ENCODE measurements at places on chromosomes 5 and 9.

GRCh38 chr5:2006193-2006970 lies 123.7 kb upstream of the IRX4 start:
- no peak for DNase-seq

DNA sequence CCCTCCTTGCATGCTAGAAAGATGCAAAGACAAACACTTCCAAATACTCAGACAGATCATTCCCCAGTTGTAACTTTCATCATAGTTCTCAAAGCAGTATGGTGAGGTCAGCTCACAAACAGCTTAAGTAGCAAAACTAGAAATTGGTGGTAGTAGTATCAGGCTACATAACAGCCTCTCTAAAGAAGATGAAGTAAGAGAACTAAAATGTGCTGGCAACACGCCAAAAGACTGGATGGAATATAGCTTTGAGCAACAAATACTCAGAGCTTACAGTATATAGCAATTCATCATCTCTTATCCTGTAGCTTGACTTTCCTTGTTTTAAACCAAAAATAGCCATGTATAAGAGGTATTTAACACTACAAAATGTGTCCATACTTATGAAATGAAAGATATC lies 7.5 kb downstream of the PFDN1 start:
- DNase-seq, result peak; percentile 25

DNA sequence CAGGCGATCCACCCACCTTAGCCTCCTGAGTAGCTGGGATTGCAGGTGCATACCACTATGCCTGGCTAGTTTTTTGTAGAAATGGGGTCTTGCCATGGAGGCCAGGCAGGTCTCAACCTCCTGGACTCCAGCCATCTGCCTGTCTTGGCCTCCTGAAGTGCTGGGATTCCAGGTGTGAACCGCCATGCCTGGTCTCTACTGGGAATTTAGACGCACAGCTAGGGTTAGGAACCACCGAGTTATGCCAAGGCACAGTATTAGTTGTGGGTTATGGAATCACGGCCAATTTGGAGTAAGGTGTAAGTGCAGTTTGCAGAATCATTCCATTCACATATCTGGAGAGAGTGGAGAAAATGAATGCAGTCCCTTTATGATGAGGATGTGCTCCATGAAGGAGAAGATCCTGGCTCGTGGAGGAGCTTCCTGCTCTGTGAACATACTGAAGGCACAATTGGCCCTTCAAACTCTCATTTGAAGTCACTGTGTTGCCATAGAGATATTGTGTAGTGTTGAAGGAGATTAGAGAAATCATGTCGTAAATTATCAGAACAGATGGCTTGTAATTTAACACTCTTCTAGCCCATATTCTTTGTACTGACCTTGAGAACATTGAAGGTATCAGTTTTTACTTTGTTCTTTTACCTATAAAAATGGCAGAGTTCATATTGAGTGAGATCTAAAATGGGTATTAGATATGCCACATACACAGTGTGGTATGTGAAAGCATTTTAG lies 18.8 kb downstream of the TRIO start:
- DNase-seq, result no peak

- DNase-seq, result no peak
These were observed 12.9 kb downstream of the STKLD1 start for GRCh38 chr9:133389025-133389557.

DNA sequence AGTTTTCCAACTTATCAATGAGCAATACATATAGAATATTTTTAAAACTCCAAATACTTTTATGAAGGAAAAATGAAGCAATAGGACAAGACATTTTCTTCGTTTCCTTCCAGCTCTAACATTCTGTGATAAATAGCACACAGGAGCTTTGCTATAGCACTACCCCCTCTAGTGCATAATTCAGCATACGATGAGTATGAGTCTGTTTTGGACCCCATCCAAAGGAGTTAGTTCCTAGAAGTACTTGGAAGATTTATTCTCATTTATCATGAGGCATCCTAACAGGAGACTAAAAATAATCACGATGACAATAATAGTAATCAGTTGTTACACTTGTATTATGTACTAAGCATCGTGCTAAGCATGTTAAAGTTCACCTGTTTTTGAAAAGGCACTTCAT lies 1061.3 kb upstream of the DMAC1 start:
- no peak for DNase-seq

GRCh38 chr5:39023121-39023520 lies 51.1 kb downstream of the RICTOR start:
- DNase-seq, result no peak

- DNase-seq, result peak; percentile 71
These were observed 12.4 kb downstream of the DOCK2 start for GRCh38 chr5:169649486-169649885.

DNA sequence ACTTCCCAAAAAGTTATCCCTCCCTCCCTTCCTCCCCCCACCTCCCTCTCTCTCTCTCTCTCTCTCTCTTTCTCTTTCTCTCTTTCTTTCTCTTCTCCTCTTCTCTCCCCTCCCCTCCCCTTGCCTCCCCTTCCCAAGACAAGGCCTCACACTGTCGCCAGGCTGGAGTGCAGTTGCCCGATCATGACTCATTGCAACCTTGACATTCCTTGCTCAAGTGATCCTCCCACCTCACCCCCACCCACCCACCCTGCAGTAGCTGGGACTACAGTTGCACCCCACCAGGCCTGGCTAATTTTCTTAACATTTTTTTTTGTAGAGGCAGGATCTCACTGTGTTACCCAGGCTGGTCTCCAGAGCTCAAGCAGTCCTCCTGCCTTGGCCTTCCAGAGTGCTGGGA lies 32.8 kb downstream of the VPS13A start:
- DNase-seq, result no peak

- no peak for DNase-seq
These were observed 72.2 kb downstream of the ATG10 start for GRCh38 chr5:82044010-82044409.

Measured in activated CD4-positive, alpha-beta memory T cell treated with anti-CD3 and anti-CD28 coated beads for 36 hours (primary cell).